ENCODE measurements at places on chromosomes 1 and 21. TPM values are rescaled to one million over a fixed set of nuclear protein-coding genes. Genes with fewer than 3 reads are reported as not detected.

C4BPA gene
- 0.69 TPM for polyA plus RNA-seq

BSND gene
- polyA plus RNA-seq = 4.5 TPM

NBPF12 gene
- 24.0 TPM for polyA plus RNA-seq

CHRM3 gene
- polyA plus RNA-seq = 6.3 TPM

ETNK2 gene
- 22.4 TPM for polyA plus RNA-seq

ASCL5 gene
- 0.36 TPM for polyA plus RNA-seq

DAP3 gene
- 109 TPM for polyA plus RNA-seq

PADI1 gene
- polyA plus RNA-seq = 0.08 TPM

OLIG2 gene
- polyA plus RNA-seq = not detected

CALML6 gene
- polyA plus RNA-seq = 0.71 TPM

OR10K1 gene
- polyA plus RNA-seq = 0.06 TPM

PTGFR gene
- polyA plus RNA-seq = 0.16 TPM

RBM8A gene
- 211 TPM for polyA plus RNA-seq

CENPF gene
- 109 TPM for polyA plus RNA-seq
